Activated T-helper 9 cell treated with anti-CD3 and anti-CD28 coated beads, Interleukin-2, amount 50 U/mL, for 16 hours (primary cell): ENCODE measurements at places on chromosomes 4 and X.

DNA sequence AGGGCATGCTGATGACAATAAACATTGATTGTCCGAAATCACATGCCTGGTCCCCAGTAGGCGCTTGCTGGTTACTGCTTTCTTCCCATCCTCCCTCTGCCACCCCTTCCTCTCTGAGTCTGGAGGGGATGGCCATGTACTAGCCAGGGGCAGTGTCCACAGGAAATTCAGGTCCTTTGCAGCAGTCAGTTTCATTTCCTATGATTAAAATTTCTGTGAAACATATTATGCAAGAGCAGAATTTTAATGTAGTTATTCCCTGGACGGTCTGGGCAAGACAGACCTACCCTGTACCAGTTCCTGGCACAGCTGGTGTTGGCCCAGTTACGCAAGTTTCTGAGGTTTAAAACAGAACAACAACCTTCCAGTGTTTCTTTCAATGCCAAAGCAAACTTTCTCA lies 28.2 kb upstream of the TLR2 start:
- DNase-seq: no peak

- DNase-seq: no peak
Observed at GRCh38 chr4:25535278-25535677, 120.4 kb upstream of the SLC34A2 start.

DNA sequence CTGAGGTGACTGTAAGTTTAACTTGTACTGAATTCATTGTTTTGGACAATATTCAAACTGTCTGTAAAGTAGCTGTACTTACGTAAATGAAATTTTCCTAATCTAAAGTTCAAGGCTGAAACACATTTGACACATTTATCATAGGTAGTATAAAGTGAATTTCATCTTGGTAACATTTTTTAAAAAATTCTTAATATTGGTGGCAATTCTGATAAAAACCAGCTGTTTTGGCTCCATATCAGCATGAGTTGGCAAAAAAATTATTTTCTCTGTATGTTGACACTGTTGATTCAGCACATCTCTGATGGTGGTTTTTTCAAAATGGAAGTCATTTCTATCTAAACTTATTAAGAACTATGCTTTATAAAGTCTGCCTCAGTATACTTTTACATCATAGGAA lies 30.9 kb downstream of the CXorf58 start:
- DNase-seq: no peak

DNA sequence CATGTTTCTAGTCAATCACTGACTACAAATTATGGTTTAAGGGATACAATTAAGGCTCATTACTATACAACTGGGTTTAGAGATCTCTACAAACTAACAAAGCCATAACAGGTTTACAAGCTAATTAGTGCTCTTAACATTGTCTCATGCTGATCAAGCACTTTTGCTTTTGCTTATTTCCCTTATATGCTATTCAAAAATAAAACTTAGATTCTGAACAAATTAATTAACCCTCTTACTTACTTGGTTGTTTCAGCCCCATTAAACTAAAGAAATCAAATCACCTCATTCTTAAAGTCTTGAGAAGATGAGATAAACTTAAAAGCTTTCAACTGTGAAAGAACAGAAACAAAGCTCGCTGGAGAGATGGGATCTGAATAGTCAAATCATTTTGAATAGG lies 2024.5 kb upstream of the ADGRL3 start:
- no peak for DNase-seq

- no peak for DNase-seq
Observed at GRCh38 chr4:186621959-186622553, 66.7 kb upstream of the MTNR1A start.
